ENCODE measurements at places on chromosomes 11 and 22. TPM values are rescaled to one million over a fixed set of nuclear protein-coding genes. Genes with fewer than 3 reads are reported as not detected.
A peak's percentile ranks its signal among the peaks of the same experiment; 100 is the strongest.

The OR52W1 gene
- not detected for total RNA-seq

The DERL3 gene
- total RNA-seq, result 2.5 TPM

GRCh38 chr22:39343259-39344045, 6.3 kb upstream of the SYNGR1 start:
- H3K27ac ChIP-seq, result no peak overlapping the region
- no peaks in the 10 kb centered on the region for H3K36me3 ChIP-seq
- H3K4me1 ChIP-seq, result no peaks in the 10 kb centered on the region
- H3K27me3 ChIP-seq, result no peaks in the 10 kb centered on the region
- no peak overlapping the region for H3K4me3 ChIP-seq
- no peak for DNase-seq

GRCh38 chr22:37145180-37146050, 4.3 kb downstream of the IL2RB start:
- DNase-seq, result no peak
- H3K27ac ChIP-seq, result no peak overlapping the region
- no peak overlapping the region for H3K4me3 ChIP-seq
- no peaks in the 10 kb centered on the region for H3K27me3 ChIP-seq
- H3K36me3 ChIP-seq, result no peaks in the 10 kb centered on the region
- H3K4me1 ChIP-seq, result no peaks in the 10 kb centered on the region

DNA sequence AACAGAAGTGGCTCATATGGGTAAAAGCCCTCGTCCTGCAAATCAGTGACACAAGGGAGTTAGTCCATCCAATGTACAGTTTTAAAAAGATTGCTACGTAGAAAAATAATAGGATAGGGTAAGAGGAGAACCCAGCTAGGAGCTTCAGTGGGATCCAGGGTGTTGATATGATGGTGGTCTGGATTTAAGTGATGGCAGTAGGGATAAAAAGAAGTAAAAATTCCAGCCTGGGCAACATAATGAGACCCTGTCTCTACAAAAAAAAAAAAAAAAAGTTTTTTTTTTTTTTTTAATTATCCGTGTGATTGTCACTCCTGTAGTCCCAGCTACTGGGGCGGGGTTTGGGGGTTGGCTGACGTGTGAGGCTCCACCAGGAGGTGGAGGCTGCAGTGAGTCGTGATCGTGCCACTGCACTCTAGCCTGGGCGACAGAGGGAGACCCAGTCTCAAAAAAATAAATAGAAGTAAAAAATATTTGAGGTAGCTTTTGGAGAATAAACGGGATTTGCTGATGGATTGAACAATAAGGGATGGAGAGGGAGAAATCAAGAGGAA, 7.0 kb upstream of the L3MBTL2 start:
- no peak for DNase-seq
- H3K4me3 ChIP-seq, result peak overlapping the region; percentile 92
- H3K36me3 ChIP-seq, result no peaks in the 10 kb centered on the region
- H3K27ac ChIP-seq, result no peak overlapping the region

GRCh38 chr11:121435551-121436511, 16.3 kb upstream of the SORL1 start:
- H3K27me3 ChIP-seq, result no peaks in the 10 kb centered on the region
- no peak overlapping the region for H3K4me3 ChIP-seq
- no peaks in the 10 kb centered on the region for H3K36me3 ChIP-seq
- no peak for DNase-seq
- H3K4me1 ChIP-seq, result peaks cover 30% of the 10 kb centered on the region

DNA sequence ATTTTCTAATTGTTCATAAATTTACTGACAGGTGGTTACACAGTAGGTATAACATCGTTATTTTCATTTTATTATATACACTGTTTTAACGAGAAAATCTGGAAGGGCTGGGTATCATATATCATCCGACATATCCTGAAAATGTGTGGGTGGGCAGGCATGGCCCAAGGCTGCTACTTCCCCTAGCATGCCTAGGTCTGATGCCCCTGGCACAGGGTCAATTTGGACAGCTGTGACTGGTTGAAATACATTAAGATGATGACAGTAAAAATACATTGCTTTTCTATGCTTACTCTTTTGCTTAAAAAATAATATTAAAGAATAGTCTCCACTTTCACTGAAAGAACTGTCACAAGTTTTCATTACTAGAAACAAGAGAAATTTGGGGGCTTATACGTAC, 908.8 kb downstream of the OPCML start:
- no peaks in the 10 kb centered on the region for H3K36me3 ChIP-seq
- DNase-seq, result no peak
- no peak overlapping the region for H3K27ac ChIP-seq
- no peak overlapping the region for H3K4me3 ChIP-seq
- no peaks in the 10 kb centered on the region for H3K4me1 ChIP-seq

DNA sequence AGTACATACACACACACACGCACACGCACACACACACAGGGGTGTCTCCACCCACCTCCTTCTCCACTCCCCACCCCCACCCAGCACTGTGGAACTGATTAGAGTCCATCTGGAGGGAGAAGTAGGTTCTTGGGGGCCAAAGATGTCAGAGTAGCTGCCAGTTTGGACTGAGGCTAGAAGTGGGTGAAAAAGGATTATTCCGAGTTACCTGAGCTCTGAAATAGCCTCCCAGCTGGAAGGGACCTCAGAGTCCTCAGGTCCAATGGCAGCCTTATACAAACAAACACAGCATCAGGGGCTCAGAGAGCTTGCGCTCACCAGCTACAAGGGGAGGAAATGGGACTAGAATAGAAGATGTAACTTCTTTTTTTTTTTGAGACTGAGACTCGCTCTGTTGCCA, 20.8 kb downstream of the IL10RA start:
- no peaks in the 10 kb centered on the region for H3K36me3 ChIP-seq
- H3K4me1 ChIP-seq, result no peaks in the 10 kb centered on the region
- no peak overlapping the region for H3K4me3 ChIP-seq
- H3K27ac ChIP-seq, result no peak overlapping the region
- no peak for DNase-seq

DNA sequence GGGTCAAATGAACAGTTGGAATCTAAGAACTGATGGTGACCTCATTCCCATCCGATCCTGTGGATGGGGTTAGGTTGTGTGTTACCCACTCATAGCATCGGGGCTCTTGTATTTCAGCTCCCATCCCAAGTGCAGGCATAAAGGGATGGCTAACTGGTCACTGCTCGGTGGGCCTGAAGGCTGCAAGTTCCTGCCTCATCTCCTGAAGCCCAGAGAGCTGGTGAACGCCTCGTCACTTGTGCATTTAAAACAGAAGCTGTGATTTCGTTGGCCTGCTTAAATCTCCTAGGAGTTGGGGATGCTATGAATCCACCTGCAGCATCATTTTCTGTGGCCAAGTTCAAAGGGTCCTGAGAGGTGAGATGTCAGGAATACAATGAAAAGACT, 477.0 kb downstream of the TBC1D22A start:
- H3K27me3 ChIP-seq, result no peaks in the 10 kb centered on the region
- H3K4me1 ChIP-seq, result no peaks in the 10 kb centered on the region
- no peaks in the 10 kb centered on the region for H3K36me3 ChIP-seq
- H3K27ac ChIP-seq, result no peak overlapping the region
- no peak overlapping the region for H3K4me3 ChIP-seq

- H3K4me1 ChIP-seq, result peaks cover 22% of the 10 kb centered on the region
- no peak for DNase-seq
- H3K27me3 ChIP-seq, result no peaks in the 10 kb centered on the region
- no peak overlapping the region for H3K27ac ChIP-seq
- H3K36me3 ChIP-seq, result no peaks in the 10 kb centered on the region
- no peak overlapping the region for H3K4me3 ChIP-seq
Observed at GRCh38 chr11:73213196-73214143, 4.6 kb upstream of the P2RY2 start.

All from thoracic aorta (tissue), 2 donors.